ENCODE measurements at places on chromosomes 5 and 9.

- DNase-seq, result no peak
These were observed 26.8 kb upstream of the NUDT12 start for GRCh38 chr5:103589357-103589756.

GRCh38 chr5:76000582-76000981 is 82.6 kb upstream of the SV2C start:
- no peak for DNase-seq

- DNase-seq, result no peak
These were observed 284.1 kb upstream of the GRAMD2B start for GRCh38 chr5:126139086-126139485.

DNA sequence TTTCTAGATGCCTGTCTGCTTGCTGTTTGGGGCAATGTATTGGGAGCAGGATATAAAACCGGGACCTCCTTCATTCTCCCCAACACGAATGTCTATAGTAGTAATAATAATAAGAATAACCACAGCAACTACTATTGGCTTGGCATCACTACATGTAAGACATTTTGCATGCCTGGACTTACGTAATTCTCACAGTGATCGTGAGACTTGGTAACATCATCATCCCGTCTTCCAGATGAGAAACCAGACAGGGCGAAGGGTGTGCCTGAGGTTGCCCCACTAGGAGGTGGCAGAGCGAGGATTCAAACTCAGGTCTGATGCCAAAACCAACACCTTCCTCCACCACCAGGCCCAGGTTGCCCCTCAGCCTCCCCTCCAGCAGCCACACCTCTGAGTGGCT is 185.1 kb downstream of the RGS3 start:
- no peak for DNase-seq

- DNase-seq, result no peak
These were observed 72.6 kb downstream of the ENTREP1 start for GRCh38 chr9:69397384-69398214.

- DNase-seq, result no peak
These were observed 25.0 kb upstream of the STARD4 start for GRCh38 chr5:111537141-111538024.

GRCh38 chr5:159120446-159120845 is 20.7 kb upstream of the EBF1 start:
- DNase-seq, result no peak

DNA sequence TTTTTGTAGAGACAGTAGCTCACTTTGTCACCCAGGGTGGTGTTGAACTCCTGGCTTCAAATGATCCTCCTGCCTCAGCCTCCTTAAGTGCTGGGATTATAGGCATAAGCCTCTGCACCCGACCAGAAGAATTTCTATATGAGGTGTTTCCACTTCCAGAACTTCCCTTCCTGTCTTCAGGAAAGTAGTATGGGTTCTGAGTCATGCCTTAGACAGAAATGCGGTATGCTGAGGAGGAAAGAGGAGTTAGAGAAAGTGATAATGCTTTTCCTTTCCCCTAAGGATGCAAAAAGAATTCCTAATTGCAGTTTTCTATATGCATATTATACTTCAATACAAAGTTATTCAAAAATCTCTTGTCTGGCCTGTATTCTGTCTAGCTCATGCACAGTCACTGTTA is 16.4 kb upstream of the ADAMTSL1 start:
- DNase-seq, result no peak

DNA sequence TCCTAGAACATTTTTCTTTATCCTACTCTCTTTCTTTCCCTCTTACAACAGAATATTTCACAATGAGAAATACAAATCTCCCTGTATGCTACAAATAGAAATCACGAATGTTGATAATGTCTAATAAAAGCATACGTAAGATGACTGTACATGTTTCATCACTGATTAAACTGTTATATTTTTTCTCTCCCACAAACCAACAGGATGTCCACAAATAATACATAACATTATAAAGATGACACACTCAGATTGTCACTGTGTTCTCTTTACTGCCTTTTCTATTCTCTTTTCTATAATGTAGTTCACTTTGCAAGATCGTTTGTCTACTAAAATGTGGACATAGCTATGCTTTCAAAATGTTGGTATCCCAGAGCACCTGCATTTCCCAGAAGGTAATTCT is 90.7 kb upstream of the PARP8 start:
- DNase-seq, result no peak

- no peak for DNase-seq
These were observed 70.3 kb downstream of the ZSWIM6 start for GRCh38 chr5:61402244-61402823.

GRCh38 chr5:3980156-3980555 is 384.5 kb downstream of the IRX1 start:
- no peak for DNase-seq

DNA sequence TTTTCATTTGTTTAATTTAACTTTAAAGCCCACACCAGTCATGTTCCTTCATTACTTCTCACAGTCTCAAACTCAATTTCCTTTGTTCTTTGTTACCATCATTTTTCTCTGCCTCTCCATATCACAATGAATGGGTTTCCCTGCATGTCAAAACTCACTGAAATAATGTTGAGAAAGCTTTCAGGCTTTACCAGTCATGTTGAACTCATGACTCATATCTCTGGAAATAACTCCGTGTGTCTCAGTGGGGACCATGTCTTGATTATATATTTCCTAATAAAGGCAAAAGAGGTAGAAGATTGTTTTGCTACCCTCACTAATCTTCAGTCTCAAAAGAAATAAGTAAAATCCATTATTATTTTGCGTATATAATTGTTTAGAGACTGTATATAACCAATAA is 231.2 kb downstream of the CHSY3 start:
- DNase-seq, result peak; percentile 13

- DNase-seq, result no peak
These were observed 31.1 kb upstream of the BICD2 start for GRCh38 chr9:92795598-92796336.

DNA sequence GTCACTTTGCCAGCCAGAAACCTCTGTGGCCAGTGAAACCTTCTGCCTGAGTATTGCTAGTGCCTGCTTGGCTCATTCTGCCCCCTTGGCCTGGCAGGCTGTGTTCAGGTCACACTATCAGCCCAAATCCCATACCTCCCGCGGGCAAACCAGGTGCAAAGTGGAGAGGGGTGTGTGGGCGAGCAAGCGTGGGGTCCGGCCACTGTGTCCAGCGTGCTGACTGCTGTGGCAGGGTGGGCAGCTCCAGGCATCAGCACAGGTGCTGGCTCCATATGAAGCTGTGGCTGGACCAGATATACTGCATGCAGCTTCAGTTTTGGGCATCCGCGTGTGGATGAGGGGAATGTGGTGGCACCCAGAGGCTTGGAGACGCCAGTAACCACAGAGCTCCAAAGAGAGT is 576.5 kb upstream of the EDIL3 start:
- DNase-seq, result no peak

GRCh38 chr5:128413356-128413755 is 124.7 kb downstream of the FBN2 start:
- no peak for DNase-seq

GRCh38 chr5:168296682-168297081 is 5.2 kb downstream of the WWC1 start:
- no peak for DNase-seq

DNA sequence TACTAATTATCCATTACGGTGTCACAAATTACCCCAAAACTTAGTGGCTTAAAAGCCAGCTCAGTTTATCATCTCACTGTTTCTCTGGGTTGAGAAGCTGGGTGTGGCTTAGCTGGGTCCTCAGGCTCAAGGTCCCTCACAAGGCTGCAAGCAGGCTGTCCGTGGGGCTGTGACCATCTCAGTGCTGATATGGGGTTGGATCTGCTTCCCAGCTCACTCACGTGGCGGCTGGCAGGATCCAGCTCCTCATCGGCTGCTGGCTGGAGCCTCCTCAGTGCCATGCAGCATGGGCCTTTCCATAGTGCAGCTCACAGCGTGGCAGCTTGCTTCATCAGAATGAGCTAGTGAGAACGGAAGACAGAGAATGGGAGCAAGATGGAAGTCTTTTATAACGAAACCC is 128.5 kb upstream of the CPEB4 start:
- DNase-seq, result no peak

DNA sequence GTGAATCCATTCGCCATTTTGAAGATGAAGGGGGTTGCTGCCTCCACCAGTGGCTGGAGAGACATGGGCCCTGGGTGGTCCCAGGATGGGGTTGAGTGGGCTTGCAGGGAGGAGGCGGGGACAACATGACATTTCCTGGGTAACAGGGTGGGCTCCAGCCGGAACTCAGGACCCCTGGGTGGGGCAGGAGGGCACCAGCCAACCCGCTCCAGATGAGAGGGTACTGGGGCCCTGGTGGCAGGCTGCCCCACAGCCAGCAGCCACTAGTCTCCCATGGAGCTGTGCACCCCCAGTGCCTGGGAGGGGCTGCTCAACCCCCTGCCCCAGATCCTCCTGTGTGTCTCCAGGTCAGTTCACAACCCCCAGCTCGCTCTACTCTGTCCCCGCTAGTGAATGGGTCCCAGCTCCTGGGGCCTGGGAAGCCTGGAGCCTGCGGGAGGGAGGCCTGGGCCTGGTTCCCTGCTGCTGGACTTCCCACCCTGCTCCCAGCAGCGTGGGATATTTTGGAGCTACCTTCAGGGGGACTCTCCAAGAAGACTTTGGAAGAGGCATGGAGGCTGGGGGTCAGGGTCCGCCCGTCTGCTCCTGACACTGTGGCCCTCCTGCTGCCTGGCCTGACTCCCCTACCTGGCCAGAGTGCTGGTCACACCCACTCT is 55.9 kb downstream of the AHRR start:
- DNase-seq, result no peak

DNA sequence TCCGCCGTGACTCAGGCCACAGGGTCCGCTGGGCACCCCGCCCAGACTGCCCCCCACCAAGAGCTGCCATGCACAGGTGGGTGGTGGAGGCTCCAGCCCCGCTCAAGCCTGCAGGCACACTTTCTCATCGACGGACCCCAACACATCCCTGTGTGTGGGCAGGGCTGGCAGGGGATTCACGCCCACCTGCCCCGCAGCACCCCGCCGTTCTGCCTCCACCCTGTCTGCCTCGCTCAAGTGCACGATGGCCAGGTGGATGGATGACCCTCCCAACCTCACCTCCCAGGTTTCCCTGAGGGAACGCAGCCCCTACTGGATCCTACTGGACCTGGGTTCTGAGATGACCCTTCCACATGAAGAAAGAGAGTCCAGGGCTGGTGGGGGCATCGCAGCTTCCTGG is 26.1 kb upstream of the FCN1 start:
- no peak for DNase-seq

GRCh38 chr9:121652021-121652837 is 795 bp downstream of the DAB2IP start:
- DNase-seq, result peak; percentile 52

- no peak for DNase-seq
These were observed 93.1 kb upstream of the TBCA start for GRCh38 chr5:77869116-77869798.

- no peak for DNase-seq
These were observed 67.0 kb upstream of the RPS23 start for GRCh38 chr5:82345108-82345507.

- DNase-seq, result no peak
These were observed 99.0 kb downstream of the MUSK start for GRCh38 chr9:110767559-110768063.

- DNase-seq, result no peak
These were observed 123.7 kb upstream of the ANKRD55 start for GRCh38 chr5:56356836-56357160.

GRCh38 chr5:178587763-178588611 is 2.2 kb downstream of the COL23A1 start:
- no peak for DNase-seq

GRCh38 chr9:104748359-104749031 is 1.0 kb downstream of the NIPSNAP3A start:
- DNase-seq, result peak; percentile 16

DNA sequence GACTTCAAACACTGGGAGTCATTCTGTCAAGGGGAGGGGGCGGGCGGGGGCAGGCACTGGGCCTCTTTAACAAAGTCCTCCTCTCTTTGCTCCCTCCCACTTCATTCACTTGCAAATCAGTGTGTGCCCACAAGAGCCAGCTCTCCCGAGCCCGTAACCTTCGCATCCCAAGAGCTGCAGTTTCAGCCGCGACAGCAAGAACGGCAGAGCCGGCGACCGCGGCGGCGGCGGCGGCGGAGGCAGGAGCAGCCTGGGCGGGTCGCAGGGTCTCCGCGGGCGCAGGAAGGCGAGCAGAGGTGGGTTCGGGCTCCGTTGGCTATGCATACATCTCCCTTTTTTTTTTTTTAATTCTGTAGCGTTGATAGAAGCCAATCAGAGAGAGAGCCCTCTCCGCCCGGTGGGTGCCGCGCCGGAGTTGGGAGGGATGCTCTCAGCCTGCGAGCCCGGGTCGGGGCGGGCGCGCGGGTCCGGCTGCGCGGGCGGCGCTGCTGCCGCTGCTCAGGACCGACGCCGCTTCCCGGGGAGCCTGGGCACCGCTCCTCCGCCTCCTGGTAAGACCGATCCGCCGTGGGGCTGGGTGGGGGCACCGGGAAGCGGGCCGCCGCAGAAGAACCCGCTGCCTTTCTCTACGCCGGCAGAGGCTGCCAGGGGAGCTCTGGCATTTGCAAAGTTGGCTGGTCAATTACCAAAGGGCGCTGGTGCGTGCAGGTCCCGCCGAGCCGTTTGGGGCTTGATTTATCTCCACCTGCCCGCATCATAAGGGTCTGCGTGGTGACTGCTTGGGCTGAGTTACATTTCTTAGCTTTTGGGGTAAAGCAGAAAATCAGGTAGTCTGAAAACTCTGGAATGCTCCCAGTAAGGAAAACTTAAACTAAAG is at the start of gene CDH6:
CDH6 (plus strand) TSS at position 96 of the 877 bp plus-strand sequence. CDS start 73,788 bp downstream, outside the sequence.
- DNase-seq, result peak; percentile 70

DNA sequence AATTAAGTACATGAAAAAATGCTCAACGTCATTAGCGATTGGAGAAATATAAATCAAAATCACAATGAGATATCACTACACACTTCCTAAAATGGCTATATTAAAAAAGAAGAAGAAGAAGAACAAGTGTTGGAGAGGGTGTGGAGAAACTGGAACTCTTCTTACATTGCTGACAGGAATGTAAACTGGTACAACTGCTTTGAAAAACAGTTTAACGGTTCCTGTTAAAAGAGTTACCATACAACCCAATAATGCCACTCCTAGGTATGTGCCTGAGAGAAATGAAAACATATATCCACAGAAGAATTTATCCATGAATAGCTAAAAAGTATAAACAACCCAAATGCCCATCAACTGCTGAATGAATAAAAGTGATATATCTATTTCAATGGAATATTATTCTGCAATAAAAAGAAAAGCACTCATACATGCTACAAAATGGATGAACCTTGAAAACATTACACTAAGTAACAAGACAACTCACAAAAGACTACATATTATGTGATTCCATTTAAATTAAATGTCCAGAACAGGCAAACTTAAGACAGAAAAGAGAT is 9.0 kb downstream of the FEM1C start:
- DNase-seq, result no peak

GRCh38 chr5:10297646-10298204 is 10.0 kb downstream of the CMBL start:
- DNase-seq, result no peak

GRCh38 chr9:70525519-70525918 is 111.1 kb upstream of the KLF9 start:
- DNase-seq, result no peak

DNA sequence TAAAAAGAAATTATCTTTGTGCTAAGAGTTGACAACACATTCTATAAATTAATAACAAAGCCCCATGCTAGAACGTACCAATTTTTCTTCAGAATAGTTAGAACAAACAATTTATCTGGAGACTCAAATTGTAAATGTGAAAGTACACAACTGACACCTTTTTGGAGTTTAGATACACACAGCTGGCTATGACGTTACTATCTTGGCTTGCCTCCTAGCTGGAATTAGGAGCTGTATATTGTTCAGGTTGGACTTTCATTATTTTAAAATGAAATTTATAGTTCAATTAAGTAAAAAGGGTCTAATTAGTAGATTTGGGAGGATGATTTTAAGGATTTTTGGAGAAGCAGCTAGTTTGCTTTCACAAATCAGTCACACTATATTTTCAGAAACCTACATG is 393.9 kb upstream of the RIOK2 start:
- no peak for DNase-seq

GRCh38 chr5:180832638-180833068 is 28.4 kb downstream of the ZFP62 start:
- DNase-seq, result no peak

Data from hepatocyte (in vitro differentiated cells).